Right ventricle myocardium inferior (tissue), 1 donor: ENCODE measurements at places on chromosomes 4 and X. TPM values are rescaled to one million over a fixed set of nuclear protein-coding genes. Genes with fewer than 3 reads are reported as not detected.

DNA sequence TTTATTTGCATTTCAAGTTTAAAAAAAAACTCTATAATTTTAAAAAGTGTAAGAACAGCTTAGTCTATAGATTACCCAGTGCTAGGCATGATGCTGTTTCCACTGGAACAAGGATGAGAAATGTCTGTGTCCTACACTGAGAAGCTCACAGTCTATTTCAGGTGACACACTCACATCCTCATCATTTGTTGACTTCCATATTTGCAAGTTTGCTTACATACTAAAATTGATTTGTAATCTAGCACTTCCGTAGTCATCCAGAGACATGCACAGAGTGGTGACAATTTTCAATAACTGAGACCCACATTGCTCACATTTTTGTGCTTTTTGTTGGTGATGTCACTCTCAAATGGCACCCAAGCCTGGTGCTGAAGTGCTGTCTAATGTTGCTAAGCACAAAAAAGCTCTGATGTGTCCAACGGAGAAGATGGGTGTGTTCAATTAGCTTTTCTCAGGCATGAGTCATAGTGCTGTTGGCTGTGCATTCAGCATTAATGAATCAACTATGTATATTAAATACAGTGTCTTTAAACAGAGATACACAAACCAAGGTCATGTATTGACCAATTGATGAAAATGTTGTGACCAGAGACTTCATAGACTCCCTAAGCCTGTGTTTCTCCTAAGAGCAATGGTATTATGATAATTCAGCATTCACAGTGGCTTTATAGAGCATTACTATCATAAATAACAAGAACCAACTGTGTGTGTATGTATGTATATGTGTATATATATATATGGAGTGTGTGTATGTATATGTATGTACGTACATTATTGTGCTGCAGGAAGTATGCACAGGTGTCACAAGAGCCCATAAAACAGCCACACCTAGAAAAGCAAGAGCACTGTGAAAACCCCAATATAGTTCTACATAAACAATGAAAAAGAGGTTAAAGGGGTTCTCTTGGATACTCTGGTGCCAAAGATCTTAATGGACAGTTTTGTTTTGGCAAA lies 31.2 kb upstream of the VCX3B start:
- DNase-seq: no peak

DNA sequence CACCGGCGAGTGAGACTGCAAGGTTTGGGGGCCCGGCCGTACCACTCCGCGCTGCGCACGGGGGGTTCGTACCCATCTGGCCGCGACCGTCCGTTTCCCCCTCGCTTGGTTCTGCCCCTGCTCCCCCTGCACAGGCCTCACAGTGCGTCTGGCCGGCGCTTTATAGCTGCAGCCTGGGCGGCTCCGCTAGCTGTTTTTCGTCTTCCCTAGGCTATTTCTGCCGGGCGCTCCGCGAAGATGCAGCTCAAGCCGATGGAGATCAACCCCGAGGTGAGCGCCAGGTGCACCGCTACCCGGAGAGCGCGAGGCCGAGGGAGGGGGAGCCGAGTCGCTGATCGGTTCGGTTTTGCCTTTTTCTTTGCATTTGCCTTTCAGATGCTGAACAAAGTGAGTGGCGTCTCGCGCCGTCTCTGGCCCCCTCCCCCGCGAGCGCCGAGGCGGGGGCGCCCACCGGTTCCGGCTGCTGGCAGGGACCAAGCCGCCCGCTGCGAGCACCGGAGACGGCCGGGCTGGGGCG lies at the start of gene UCHL1:
Gene UCHL1, plus strand, starts transcription at position 189 of the 517 bp plus-strand sequence. Its CDS starts 49 bp downstream, at position 238.
- DNase-seq: no peak

- no peak for DNase-seq
Observed at GRCh38 chrX:97167333-97167732, 283.6 kb downstream of the RPA4 start.

DNA sequence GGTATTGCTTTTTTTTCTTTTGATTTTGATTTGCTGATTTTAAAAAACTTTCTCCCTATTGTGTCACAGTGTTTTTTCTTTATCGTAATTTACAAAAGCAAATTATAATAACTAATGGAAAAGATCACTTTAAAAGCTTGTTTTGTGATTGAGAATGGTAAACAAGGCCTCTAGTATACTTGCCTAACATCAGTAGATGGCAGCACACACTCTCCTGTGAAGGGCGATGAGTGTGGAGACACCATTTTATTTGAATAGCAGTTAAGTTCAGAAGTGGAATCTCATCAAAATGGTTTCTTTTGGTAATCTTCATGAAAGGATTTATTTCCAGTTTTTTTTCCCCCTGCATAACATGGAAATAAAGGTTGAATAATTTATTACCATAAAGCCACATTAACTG lies 72.3 kb downstream of the PAK3 start:
- DNase-seq: no peak

GRCh38 chr4:11590132-11590531 lies 161.4 kb upstream of the HS3ST1 start:
- DNase-seq: no peak

DNA sequence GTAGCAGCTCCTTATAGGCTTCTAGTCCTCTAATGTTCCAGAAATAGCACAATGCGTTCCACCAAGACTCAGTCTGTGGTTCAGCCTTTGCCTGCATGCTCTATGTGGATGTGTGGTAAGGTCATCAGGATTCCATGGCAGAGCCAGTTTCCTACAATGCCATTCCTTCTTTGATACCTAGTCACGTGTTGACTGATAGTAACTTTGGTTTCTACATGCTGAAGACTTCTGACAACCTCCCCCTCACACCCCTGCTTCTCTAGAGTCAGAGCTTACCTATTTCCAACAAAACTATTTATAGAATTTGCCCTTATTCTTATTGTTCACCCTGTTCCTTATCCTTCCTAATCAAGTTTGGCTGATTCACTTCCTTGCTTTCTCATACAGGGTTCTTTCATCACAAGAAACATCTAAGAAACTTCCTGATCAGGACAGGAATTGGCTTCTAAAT lies 81.1 kb downstream of the CT47B1 start:
- DNase-seq: no peak

DNA sequence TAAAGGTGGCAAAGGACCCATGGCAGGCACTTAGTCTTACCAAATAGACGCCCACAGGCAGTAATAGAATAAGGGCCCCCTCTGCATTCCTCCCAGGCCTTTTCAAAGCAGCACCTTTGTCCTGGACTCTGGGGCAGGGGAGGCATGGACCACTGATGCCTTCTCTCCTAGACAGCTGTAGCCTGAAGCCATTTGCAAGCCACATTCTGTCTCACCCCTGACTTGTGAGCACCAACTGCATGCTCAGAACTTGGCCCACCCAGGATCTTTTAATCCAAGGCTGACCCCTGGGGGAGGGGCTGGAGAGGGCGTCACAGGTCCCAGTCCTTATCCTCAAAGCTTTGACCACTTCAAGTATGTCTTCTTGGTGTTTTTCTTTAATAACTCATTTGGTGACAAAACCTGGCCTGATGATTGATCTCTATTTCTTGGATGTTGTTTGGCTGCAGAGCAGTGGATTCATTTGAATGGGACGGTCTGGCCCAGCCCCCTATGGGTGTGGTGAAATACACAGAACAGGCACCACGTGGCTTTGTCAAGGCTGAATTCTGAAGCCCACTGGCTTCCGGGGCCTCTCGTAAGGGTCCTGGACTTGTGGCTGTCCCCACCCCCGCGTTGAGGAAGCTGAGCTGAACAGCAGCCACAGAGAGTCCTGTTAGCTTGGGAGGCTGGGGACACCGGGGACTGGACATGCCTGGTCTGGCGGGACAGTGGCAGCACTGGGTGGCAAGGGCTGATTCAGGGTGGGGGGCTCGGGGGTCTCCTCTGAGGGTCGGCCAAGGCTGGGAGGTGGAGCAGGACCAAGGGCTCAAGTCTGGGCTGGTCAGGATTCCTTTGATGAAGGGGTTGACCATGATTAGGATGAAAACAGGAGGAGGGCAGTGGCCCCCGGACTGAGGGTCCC lies 36.6 kb downstream of the ADRA2C start:
- DNase-seq: peak; percentile 45

GRCh38 chr4:51855751-51856150 lies 12.8 kb downstream of the DCUN1D4 start:
- DNase-seq: no peak

DNA sequence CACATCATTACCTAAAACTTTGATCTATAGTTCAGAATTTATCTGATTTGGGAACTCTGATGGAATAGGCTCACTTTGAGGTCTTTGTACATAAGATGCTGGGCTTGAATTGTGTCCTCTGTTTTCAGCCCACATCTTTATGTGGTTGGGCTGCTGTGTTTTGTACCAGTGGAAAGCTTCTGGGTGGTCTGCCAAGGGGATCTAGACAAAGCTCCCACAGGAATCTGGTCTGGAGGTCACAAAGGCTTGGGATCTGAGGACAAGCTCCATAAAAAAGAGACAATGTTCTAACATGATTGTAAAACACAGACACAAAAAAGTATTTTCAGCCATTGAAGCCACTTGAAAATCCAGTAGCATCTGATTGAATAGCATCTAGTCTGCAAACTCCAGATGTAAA lies 393.5 kb upstream of the PITX2 start:
- no peak for DNase-seq

GRCh38 chr4:162126729-162127128 lies 37.1 kb downstream of the FSTL5 start:
- no peak for DNase-seq

DNA sequence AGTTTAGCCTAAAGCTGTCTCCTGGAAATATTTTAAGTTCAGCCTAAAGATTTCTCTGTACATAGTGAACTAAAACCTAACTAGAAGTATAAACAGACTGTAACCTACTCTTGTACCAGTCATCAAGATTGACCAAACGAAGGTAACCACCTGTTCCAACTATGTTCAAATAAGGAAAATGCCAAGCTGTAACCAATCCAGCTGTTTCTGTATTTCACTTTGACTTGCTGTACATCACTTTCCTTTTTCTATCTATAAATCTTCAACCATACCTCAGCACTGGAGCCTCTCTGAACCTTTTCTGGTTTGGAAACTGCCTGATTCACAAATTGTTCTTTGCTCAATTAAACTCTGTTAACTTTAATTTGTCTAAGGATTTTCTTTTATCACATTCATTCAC lies 3.1 kb upstream of the CYSLTR1 start:
- DNase-seq: no peak

- DNase-seq: no peak
Observed at GRCh38 chr4:161538941-161539340, 624.9 kb downstream of the FSTL5 start.

- DNase-seq: no peak
Observed at GRCh38 chr4:139619644-139620043, 46.0 kb upstream of the MGST2 start.

DNA sequence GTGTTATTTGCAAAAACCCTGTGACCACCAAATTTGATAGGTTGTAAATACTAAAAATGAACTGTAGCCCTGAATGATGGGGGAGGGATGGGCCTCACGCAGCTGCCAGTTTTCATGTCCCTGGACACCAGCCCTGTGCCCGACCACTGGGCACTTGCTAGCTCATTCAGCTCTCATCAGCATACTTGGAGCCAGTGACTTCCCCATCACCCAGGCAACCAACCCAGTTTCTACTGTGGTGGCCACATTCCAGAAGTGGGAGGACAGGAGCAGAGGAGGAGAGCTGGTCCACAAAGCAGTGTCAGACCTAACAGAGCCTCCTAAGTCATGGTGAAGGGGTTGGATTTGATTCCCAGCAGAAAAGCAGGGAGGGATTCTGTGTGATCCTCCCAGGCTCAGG lies 128.2 kb downstream of the CPEB2 start:
- DNase-seq: no peak

GRCh38 chrX:123731258-123731986 lies 1.4 kb downstream of the THOC2 start:
- peak; percentile 62 for DNase-seq

GRCh38 chr4:98602270-98602669 lies 56.1 kb downstream of the TSPAN5 start:
- no peak for DNase-seq

- DNase-seq: no peak
Observed at GRCh38 chr4:89256203-89256800, 51.3 kb downstream of the GPRIN3 start.

DNA sequence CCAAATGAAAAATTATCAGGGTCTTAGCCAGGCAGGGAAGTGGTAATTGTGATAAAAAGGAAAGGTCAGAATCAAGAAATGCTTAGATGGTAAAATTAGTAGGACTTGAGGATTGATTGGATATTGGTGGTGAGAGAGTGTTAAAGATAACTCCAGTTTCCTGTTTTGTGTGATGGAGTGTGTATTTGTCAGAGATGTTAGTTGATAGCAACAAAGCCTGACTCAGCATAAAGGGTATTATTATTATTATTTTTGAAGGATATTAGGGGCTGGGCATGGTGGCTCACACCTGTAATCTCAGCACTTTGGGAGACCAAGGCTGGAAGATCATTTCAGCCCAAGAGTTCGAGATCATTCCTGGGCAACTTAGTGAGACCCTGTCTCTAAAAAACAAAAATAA lies 23.6 kb upstream of the OGT start:
- DNase-seq: no peak

DNA sequence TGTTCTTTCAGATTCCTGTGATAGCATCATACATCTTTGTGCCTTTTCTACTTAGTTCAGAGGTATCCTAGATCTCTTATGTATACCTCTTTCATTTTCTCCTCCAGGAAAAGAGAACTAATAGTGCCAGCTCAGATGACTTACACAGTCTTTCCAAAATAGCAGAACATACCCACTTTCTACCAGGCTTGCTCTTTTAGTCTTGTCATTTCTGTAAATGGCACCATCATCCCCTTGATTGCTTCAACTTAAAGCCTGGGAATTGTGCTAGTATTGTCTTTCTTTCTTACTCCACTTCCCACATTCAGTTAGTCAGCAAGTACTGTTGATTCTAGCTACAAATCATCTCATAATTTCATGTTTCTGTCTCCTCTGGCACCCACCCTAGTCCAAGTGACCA lies 5.1 kb downstream of the APEX2 start:
- DNase-seq: no peak

- no peak for DNase-seq
Observed at GRCh38 chr4:54102531-54103106, 2.7 kb downstream of the GSX2 start.

DNA sequence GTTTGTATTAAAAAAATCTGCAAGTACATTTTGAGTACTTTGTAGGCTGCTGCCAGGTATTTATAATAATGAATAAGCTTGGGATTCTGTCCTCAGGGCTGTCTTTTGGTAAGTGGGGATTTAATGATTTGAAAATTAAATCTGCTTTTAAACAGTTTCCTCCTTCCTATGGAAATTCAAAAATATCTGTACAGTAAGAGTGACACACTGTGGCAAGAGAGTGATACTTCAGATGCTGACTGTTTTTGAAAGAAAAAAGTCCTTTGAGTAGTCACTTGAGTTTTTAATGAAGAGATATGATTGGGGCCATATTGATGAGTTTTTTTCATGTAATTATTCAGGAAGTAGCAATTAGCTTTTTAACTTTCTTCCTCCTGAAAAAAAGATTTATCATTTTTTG lies 49.2 kb downstream of the SMARCAD1 start:
- DNase-seq: no peak

The PNCK gene
- total RNA-seq: 11.3 TPM

The TECRL gene
- 1,120 TPM for total RNA-seq

The CXCL6 gene
- 0.27 TPM for total RNA-seq

The MAGEB2 gene
- not detected for total RNA-seq

The TEC gene
- total RNA-seq: 1.3 TPM

The TMEM154 gene
- total RNA-seq: 3.2 TPM

The HTN3 gene
- not detected for total RNA-seq

The LRCH2 gene
- 1.4 TPM for total RNA-seq

The CSN1S1 gene
- total RNA-seq: not detected

The CCSER1 gene
- 12.9 TPM for total RNA-seq
